ENCODE measurements at places on chromosomes 7 and 10.

GRCh38 chr10:63003816-63004453 is 129.2 kb upstream of the NRBF2 start:
- DNase-seq: no peak

GRCh38 chr10:19505320-19506312 is 310.6 kb upstream of the PLXDC2 start:
- DNase-seq: no peak

- no peak for DNase-seq
Observed at GRCh38 chr7:133233142-133233541, 19.7 kb upstream of the EXOC4 start.

DNA sequence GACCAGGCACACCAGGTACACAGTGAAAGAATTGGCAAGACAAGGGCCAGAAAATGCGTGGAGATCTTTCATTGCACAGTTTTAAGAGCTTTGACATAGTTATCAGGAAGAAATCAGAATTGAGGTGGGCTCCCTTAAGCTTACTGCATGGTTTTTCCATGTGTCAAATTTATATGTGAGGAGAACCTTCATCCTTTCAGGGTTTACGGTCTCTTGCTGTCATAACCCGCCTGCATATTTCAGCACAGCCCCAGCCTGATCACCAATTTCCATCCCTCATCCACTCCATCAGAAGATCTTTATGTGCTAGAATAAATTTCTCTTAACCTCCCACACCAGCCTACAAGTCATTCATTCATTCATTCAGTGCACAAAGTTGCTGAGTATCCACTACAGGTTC is 373.1 kb downstream of the KCNMA1 start:
- DNase-seq: no peak

DNA sequence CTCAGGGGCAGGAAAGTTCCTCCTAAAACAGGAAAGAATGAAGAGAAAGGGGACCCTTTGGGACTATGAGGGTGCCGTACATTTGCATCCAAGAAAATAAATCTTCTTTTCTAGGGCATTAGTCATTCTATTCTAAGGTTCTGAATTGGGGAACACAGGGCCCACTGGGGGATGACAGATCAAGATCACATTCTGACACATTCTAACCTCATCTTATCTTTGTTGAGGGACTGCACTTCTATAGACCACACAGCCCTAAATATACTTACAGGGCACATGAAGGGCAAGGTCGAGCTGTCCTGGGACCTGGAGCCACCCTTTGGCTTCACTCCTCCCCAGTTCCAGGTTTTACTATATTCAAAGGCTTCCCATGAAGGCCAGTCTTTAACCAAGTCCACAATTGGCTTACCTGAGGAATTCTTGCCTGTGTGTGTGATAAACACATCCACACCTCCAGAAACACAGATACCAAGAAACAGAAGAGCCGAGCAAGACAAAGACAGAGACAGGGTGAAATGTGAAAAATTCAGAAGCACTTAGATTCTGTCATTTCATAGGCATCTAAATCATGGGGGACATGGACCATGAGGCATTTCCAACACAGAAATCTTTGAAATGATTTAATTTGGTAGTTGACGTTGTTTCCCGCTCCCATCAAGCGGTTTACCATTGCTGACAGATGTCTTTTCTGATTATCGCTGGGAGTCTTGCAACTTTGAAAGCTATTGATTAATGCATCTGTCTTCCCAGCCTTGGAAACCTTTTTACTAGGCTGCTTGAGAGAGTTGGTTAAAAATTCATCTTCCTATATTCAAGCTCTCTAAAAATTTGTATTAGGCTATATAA is 75.8 kb downstream of the CCDC71L start:
- no peak for DNase-seq

All from activated CD8-positive, alpha-beta T cell treated with anti-CD3 and anti-CD28 coated beads, Interleukin-2, amount 10 ng/mL, durations not matched to agents 7 days and 5 days (primary cell).